Hepatocyte (in vitro differentiated cells): ENCODE measurements at places on chromosomes 4 and X. TPM values are rescaled to one million over a fixed set of nuclear protein-coding genes. Genes with fewer than 3 reads are reported as not detected.

Gene ZMAT1
- 2.5 and 4.1 TPM in 2 replicates for total RNA-seq

Gene BMPR1B
- total RNA-seq: 3.3 TPM in 2 replicates

Gene BTK
- total RNA-seq: 0.70 and 0.96 TPM in 2 replicates

Gene AMTN
- not detected in 2 replicates for total RNA-seq

- no peaks in the 10 kb centered on the region for H3K4me1 ChIP-seq
- H3K4me3 ChIP-seq: peak within 1 kb of the TSS; percentile 33
- peak within 1 kb of the TSS; percentile 74 for H3K27ac ChIP-seq
- H3K27me3 ChIP-seq: no peaks in the 10 kb centered on the region
- H3K36me3 ChIP-seq: no peaks in the 10 kb centered on the region
These were observed at the start of gene SCML2 for GRCh38 chrX:18354369-18355223. TSS of gene SCML2 (minus strand) at chrX:18354688. CDS start at chrX:18334071, 20,617 bp downstream.

- H3K4me3 ChIP-seq: no peak overlapping the region
- H3K27ac ChIP-seq: no peak overlapping the region
- no peaks in the 10 kb centered on the region for H3K27me3 ChIP-seq
- no peaks in the 10 kb centered on the region for H3K36me3 ChIP-seq
- DNase-seq: no peak
- no peaks in the 10 kb centered on the region for H3K4me1 ChIP-seq
These were observed 583.5 kb upstream of the FAT1 start for GRCh38 chr4:187307131-187307530.

DNA sequence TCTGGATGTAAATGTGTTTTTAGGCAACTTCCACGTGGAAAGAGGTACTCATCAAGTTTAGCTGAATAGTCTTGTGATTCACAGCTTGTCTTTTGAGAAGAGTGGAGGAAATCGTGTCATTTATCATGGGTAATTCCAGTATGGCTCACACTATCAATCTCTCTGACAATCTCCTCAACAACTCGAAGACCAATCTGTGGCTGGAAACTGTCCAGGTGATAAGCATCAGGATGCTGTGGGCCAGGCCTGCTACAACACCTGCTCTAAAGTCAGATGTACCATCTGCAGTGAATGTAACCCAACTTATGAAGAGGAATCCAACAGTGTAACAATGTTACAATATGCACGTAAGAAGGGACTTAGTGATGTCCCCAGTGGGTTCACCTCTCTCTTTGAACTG lies 132.1 kb upstream of the GK2 start:
- DNase-seq: no peak
- no peaks in the 10 kb centered on the region for H3K27me3 ChIP-seq
- H3K36me3 ChIP-seq: no peaks in the 10 kb centered on the region
- no peaks in the 10 kb centered on the region for H3K4me1 ChIP-seq
- no peak overlapping the region for H3K27ac ChIP-seq

DNA sequence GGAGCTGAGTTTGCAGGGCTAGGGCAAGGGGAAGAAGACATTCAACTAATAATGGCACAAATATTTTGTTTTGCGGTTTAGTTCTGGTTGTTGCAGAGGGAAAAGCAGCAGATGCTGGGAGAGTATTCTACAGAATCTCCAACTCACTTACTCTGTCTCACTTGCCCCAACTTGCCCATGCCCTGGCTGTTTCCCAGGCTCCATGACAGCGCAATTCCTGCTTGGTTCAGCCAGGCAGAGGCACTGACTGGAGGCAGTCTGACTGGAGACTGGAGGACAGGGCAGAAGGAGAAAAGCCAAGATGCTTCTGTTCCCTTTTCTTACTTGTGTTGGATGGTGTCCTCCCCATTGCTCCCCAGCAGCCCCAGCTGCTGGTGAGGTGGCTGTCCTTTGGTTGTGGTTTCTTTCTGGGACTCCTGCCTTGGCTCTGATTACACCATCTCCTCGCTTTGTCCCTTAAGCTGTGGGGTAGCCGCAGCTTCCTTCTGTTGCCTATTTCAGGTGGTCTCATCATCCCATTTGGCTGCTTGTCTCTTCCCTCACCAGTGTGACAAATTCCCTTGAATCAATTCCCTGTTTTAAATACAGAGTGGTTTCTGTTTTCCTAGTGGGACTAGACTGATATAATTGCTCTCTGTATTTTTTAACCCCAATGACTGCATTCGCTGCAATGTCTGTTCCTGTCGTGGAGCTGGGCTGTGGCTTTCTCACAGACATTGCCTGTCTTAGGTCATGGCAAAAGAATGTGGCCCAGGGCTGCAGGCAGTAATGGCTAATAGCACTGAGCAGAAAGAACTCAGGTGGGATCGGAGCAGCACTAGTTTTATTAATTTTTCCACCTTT lies 24.2 kb upstream of the RASL11B start:
- H3K36me3 ChIP-seq: no peaks in the 10 kb centered on the region
- peak overlapping the region; percentile 37 for H3K27ac ChIP-seq
- H3K27me3 ChIP-seq: no peaks in the 10 kb centered on the region
- DNase-seq: peak; percentile 54
- H3K4me1 ChIP-seq: peaks cover 18% of the 10 kb centered on the region
